ENCODE measurements at places on chromosomes 12 and 14. TPM values are rescaled to one million over a fixed set of nuclear protein-coding genes. Genes with fewer than 3 reads are reported as not detected.

- DNase-seq, result no peak
Observed at GRCh38 chr14:60309867-60310552, 61.0 kb downstream of the PPM1A start.

Gene RNASE3
- 0.50 TPM for polyA plus RNA-seq

DNA sequence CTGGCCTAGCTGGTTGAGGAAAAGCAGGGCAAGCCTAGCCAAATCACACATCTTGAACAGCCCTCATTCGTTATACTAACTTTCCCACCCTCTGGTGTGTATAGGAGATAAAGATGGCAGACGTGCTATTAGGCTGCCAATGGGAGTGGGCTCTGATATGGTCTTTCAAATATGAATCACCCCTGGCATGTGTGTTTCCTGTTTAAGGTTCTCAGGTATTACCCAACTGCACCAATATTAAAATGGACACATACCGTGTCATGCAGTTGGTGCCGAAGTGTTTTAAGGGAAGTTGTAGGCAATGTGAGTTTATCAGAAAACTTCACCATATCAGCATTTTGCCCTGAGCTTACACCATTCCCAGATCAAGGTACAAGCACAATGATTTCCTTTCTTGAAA, 33.4 kb downstream of the CHST11 start:
- DNase-seq, result no peak

- peak; percentile 12 for DNase-seq
Observed at GRCh38 chr12:53808023-53808705, 56.4 kb upstream of the CISTR start.

Gene CCDC91
- polyA plus RNA-seq, result 15.1 TPM

Gene KRT72
- polyA plus RNA-seq, result not detected

DNA sequence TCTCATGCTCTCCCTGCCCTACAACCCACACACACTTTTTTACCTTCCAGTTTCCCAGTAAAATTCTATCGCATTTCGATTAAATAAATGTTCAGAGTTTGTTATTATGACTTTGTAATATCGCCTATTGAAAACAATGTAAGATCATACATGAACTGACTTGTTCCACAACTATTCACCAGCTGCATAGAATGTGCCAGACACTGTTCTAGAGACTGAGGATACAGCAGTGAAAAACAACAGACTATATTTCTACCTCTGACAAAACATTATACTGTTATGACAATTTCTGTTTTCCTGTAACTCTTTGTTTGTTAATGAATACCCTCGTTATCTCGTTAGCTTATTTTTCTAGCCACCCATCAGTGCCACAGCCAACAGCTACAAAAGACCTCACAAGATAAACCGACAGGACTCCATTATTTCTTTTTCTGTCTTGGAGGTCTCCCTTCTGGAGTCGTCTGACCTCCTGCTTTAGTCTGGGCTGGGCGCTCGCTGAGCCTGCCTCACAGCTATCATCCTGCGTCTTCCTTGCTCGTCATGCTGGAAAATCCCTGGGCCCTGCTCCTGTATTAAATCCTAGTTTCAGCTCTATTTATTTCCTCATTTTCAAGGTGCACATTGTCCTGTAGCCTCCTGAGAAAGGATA, 498.9 kb downstream of the DIO2 start:
- DNase-seq, result no peak

- no peak for DNase-seq
Observed at GRCh38 chr12:57162553-57163125, 15.2 kb upstream of the LRP1-AS start.

DNA sequence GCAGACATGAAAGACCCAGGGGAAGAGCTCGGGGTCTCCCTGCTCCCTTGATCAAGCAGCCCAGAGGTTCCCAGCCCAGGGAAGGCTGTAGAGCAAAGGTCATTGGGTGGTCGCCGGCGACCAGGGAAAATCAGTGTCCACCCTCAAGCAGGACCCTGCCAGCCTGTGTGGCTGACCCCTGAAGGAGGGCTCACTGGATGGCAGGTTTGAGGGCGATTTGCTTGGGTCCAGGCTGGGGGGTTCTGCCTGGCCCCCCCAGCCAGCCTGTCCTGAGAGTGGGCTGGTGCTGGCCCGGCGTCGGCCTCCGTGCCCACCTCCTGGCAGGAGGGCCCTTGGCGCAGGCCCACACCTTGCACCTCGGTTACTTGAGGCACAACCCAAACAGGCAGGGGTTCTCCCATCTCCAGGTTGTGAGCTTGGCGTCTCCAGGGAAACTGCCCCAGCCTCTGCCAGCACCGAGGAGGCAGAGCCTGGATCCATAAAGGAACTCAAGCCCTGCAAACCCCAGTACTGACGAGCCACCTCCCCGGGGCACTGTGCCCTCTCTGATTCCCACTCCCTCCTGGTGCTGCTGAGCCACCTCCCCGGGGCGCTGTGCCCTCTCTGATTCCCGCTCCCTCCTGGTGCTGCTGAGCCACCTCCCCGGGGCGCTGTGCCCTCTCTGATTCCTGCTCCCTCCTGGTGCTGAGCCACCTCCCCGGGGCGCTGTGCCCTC, 329.0 kb upstream of the SFSWAP start:
- DNase-seq, result no peak

- no peak for DNase-seq
Observed at GRCh38 chr12:120887253-120888043, 16.7 kb downstream of the SPPL3 start.

Gene FLVCR2
- 7.7 TPM for polyA plus RNA-seq

DNA sequence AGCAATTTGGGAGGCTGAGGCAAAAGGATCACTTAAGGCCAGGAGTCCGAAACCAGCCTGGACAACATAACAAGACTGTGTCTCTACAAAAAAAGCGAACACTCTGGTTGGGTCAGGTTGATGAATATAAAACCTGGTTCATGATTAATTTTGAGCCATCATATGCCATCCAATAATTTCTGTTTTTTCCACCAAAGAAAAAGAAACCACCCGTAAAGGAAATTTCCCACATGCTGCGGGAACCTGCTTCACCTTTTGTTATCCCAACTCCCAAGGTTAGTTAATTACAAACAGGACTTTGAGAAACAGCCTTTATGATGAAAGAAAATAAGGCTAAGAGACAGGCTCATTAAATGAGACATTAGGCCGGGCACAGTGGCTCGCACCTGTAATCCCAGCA, 24.1 kb upstream of the BICDL1 start:
- DNase-seq, result no peak

GRCh38 chr14:97299661-97300060, 502.5 kb downstream of the VRK1 start:
- DNase-seq, result no peak

DNA sequence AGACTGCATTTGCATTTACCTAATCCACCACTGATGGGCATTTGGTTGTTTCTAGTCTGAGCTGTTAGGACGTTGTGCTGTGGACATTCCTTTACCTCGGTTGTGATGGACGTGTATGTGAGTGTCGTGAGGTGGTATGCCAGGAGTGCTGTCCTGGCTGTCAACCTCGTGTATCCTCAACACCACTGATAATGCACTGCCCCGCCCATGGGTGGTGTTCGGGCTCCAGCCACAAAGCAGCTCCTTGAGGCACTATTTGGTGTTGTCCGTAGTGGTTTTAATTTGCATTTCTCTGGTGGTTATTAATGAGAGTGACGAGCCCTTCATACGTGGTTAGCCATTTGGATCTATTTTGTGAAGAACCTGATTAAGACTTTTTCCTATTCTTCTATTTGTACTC, 87.6 kb downstream of the PPP2R5C start:
- DNase-seq, result no peak

GRCh38 chr12:63149909-63150712, 890 bp downstream of the AVPR1A start:
- peak; percentile 22 for DNase-seq

GRCh38 chr14:67480011-67480410, 8.5 kb downstream of the TMEM229B start:
- no peak for DNase-seq

Gene RASSF8
- 20.3 TPM for polyA plus RNA-seq

Gene MANSC4
- polyA plus RNA-seq, result not detected

DNA sequence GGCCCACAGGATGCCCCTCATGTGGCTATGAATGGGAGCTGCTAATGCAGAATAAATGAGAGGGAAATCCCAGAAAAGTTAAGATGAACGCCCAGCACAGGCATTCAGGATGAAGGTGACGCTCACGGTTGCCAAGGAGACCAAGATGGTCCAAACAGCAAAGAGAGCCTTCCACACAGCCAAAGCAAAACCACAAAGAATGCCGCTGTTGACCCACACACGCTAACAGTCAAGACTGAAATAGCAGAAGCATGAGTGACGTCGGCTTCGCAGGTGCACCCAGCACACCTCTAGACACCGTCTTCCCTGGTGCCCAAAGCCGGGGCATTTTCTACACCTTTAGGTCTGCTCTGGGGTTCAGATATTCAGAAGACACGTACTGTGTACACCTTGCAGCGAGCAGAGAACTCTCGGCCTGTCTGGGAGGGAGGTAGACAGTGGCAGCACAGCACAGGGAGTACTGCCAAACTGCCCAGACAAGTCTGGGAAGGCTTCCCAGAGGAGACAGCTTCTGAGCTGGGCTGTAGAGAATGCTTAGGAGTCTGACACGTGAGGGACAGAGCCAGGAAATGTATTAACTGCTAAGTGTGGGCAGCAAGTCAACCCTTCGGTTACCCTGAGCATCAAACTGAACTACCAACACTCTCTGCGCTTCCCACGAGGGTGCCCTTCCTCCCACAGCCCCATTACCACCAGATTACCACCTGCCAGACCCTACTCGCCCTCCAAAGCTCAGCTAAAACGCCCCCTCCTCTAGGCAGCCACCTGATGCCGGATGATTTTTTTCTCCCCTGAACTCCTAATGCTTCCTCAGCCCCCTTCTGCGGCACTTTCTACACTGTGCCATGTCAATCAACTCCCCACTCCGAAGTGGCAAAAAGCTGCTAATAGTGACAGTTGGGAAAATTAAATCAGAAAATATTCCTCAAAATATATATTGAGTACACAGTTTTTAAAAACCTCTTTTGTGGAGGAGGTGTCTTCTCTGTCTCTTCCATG, 50.1 kb downstream of the CCDC88C start:
- DNase-seq, result peak; percentile 34

DNA sequence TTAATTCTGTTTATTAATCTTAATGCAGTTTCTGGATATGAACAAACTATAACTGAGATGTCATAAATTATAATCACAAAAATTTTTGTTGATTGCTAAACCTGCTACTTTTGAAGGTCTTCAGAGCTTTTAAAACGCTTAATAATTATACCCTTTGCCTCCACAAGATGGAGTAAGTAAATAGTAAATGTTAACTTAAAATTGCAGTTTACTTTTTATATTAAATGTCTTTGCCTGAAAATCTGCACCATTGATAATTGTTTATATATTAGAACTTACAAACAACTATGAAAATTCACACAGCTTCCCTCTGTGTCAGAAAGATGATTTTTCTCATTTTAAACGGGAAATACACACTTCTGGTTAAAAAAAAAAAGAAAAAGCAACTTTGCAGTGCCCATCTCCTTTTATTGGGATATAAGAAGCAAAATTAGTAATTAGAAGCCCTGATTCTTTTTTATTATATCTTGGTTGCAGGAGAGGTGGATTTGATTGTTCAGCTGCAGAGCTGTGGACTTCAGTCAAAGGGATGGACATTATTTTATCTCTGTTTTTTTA, 35.6 kb downstream of the SCFD1 start:
- DNase-seq, result no peak

DNA sequence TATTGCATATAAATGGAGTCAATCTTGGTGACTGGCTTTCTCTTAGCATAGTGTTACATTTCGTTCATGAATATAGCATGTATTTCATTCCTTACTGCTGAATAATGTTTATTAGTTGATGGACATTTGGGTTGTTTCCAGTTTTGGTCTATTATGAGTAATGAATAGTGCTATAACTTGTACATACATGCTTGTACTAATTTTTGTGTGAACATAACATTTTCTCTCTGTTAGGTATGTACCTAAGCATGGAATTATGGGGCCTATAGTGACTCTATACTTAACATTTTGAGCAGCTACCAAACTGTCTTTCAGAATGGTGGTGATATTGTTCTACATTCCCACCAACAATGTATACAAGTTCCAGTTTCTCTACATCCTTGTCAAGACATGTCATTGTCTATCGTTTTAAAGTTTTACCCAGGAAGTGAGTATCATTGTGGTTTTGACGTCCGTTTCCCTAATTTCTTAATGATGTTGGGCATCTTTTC, 23.1 kb downstream of the ATP2A2 start:
- DNase-seq, result no peak

GRCh38 chr12:65450625-65451024, 172.1 kb downstream of the MSRB3 start:
- DNase-seq, result no peak

Gene TSHR
- polyA plus RNA-seq, result 0.83 TPM

Gene PRICKLE1
- polyA plus RNA-seq, result 24.8 TPM

Gene C3AR1
- 5.9 TPM for polyA plus RNA-seq

Data from hepatocyte (in vitro differentiated cells).